ENCODE measurements at places on chromosomes 5 and 9.

DNA sequence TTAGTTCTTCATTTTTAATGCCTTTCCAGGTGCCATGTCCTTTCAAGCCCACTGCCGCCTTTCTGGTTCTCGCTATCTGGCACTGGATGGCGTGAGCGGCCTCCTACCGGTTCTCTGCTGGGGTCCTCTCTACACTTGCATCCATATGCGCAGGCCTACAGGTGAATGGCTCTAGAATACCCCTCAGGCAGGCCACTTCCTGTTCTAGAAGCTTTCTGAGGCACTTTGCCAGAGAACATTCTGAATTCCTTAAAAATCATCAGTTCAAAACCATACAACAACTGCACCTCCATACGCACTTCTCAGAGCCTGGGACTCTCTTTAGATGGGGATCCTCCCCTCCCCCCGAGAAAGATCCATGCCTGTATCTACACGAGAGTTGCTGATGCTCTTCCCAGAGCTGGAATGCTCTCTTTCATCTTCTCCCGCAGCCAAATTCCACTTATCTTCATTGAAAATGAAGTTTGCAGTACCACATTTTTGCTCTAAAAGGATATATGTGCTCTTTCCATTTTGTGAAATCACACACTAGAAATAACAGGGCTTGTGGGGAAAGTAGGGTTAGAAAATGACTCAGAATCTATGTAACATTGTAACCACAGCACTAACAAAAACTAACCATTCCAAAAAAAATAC lies 1.4 kb upstream of the LHFPL2 start:
- DNase-seq: no peak

- DNase-seq: no peak
Measured at GRCh38 chr9:33633636-33634035, 109.6 kb downstream of the ANKRD18B start.

GRCh38 chr9:133375116-133375723 lies 640 bp downstream of the SURF4 start:
- no peak for DNase-seq

- no peak for DNase-seq
Measured at GRCh38 chr5:52854301-52854700, 66.6 kb downstream of the ITGA1 start.

- no peak for DNase-seq
Measured at GRCh38 chr9:109771087-109771486, 8.9 kb upstream of the PALM2AKAP2 start.

DNA sequence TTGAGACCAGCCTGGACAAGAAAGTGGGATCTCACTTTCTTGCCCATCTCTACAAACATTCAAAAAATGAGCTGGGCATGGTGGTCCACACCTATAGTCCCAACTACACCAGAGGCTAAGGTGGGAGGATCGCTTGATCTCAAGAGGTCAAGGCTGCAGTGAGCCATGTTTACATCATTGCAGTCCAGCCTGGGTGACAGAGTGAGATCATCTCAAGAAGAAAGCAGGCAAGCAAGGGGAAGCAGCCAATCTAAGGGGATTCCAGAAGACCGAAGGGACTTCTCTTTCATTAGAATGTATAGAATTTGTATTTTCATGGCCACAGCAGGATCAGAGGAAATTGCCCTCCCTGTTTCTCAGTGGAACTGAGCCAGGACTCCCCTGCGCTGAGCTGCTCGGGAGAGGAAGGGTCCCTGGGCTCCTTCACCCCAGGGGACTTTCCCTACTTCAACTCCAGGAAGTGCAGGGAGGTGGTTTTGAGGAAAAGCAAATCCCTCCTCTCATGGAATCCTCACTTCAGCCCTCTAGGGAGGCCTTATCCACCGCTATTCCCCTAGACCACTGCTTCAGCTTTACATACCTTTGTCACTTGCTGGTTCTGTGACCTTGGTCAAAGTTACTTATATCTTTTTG lies 12.1 kb downstream of the WWC1 start:
- no peak for DNase-seq

DNA sequence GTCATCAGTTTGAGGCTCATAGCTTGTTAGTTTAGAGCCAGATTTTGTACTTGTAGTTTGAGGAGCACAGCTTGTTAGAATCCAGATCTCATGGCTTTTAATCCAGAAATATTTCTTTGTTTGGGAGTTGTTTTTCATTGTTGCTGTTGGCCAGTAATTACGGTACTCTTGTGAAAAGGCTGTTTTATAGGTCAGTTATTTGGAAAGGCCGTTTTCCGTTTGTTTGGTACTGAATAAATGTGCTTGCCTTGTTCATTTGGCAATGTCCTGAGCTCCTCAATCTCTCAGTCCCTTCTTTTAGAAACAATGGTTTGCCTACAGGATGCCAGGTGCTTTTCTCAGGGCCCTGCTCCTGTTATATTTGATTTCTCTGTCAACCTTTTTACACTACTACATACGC lies 4.5 kb upstream of the MOB3B start:
- DNase-seq: no peak

GRCh38 chr9:93114169-93114983 lies 18.4 kb downstream of the CARD19 start:
- DNase-seq: no peak

- DNase-seq: no peak
Measured at GRCh38 chr5:140926443-140927227, 536 bp downstream of the PCDHAC1 start.

GRCh38 chr5:15734058-15734457 lies 234.1 kb downstream of the FBXL7 start:
- DNase-seq: no peak

GRCh38 chr9:2424619-2425033 lies 197.0 kb upstream of the VLDLR start:
- no peak for DNase-seq

Measured in NK-92 treated with Interleukin-12 subunit alpha and Interleukin-12 subunit beta, amount 100 ng/mL, for 24 hours (cell line).